ENCODE measurements at places on chromosomes 5 and 9.

DNA sequence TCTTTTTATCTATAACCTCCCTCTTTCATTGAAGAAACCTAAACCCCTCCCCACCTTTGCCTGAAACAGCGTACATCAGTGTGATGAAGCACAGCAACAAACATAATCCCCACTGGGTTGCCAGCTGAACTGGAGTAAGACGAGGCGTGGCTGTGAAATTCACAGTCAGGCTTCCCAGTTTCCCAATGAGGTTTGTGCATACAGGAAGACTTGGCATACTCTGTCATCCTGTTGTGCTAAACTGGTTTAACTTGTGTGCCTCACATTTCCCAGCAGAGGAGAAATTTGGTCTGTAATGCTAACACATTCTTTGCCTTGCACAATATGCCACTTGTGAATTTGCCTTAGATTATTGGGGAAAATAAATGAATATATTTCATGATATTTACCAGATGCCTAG, 121.5 kb downstream of the SV2C start:
- no peaks in the 10 kb centered on the region for H3K4me1 ChIP-seq
- DNase-seq, result no peak
- no peak overlapping the region for H3K27ac ChIP-seq

DNA sequence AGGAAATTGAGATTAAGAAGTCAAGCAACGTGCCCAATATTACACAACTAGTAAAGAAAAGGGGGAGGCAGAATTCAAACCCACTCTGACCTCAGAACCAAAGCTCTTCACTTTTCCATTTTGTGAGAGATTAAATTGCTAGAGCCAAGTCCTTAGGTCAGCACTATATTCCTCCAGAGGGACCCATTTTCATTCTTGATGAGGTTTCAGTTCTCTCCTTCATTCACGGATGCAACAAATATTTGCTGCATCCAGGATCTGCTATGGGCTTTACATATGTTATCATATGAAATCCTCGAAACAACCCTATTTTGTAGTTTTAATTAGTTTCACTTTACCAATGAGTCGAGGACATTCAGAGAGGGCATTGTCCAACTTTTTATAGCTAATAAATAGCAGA, 239.2 kb downstream of the EFNA5 start:
- H3K27ac ChIP-seq, result peak overlapping the region; percentile 25
- no peak for DNase-seq
- H3K4me1 ChIP-seq, result peaks cover 21% of the 10 kb centered on the region
- no peaks in the 10 kb centered on the region for H3K36me3 ChIP-seq
- H3K27me3 ChIP-seq, result no peaks in the 10 kb centered on the region

- no peak overlapping the region for H3K27ac ChIP-seq
- no peaks in the 10 kb centered on the region for H3K36me3 ChIP-seq
- DNase-seq, result peak; percentile 78
- H3K4me1 ChIP-seq, result peaks cover 27% of the 10 kb centered on the region
These were observed 308.9 kb upstream of the MPDZ start for GRCh38 chr9:13588151-13589033.

- H3K36me3 ChIP-seq, result no peaks in the 10 kb centered on the region
- no peak overlapping the region for H3K4me3 ChIP-seq
- peaks cover 20% of the 10 kb centered on the region for H3K4me1 ChIP-seq
These were observed 59.4 kb downstream of the ANKH start for GRCh38 chr5:14812166-14812565.

DNA sequence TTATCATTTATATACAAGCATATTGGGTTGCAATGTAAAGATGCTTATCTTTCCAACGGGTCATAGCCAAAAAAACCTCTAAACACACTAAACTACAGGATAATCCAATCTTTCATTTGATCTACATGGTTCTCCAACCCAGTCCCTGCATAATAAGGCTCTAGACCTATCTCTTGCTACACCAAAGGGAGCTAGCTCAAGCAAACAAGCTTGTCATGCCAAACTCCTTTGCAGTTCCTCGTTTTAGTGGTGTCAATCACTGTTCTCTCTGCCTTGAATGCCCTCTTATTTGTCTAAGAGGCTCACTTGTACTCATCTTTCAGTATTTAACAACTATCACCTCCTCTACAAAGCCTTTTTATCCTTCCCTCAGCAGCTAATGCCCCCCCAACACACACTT, 5.6 kb downstream of the HOMER1 start:
- H3K27ac ChIP-seq, result no peak overlapping the region
- no peaks in the 10 kb centered on the region for H3K36me3 ChIP-seq
- peaks cover 22% of the 10 kb centered on the region for H3K4me1 ChIP-seq
- H3K4me3 ChIP-seq, result no peak overlapping the region
- H3K27me3 ChIP-seq, result peaks cover 2% of the 10 kb centered on the region

GRCh38 chr5:147697380-147697779, 85.1 kb downstream of the JAKMIP2 start:
- H3K27me3 ChIP-seq, result peaks cover 2% of the 10 kb centered on the region
- DNase-seq, result no peak
- no peak overlapping the region for H3K4me3 ChIP-seq
- H3K27ac ChIP-seq, result no peak overlapping the region
- H3K36me3 ChIP-seq, result no peaks in the 10 kb centered on the region

DNA sequence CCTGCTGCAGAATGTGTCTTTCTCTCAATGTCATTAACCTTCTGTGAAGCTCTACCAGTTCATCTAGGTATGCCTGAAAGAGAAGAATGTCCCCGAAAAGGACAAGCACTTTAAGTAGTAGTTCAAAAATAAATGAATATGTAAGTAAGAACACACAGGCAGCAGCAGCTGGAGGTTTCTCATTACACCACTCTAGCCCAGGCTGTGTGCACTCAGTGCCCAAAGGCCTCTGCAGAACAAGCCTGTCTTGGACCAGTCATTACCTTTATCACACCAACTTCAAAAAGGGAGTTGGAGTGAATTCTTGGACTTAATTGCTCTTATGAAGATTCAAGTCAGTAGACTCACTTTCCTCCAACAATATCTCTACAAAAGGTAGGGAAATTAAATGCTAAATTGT, 268.8 kb downstream of the MLLT3 start:
- no peak for DNase-seq
- H3K4me1 ChIP-seq, result peaks cover 19% of the 10 kb centered on the region
- no peak overlapping the region for H3K4me3 ChIP-seq
- no peaks in the 10 kb centered on the region for H3K36me3 ChIP-seq

DNA sequence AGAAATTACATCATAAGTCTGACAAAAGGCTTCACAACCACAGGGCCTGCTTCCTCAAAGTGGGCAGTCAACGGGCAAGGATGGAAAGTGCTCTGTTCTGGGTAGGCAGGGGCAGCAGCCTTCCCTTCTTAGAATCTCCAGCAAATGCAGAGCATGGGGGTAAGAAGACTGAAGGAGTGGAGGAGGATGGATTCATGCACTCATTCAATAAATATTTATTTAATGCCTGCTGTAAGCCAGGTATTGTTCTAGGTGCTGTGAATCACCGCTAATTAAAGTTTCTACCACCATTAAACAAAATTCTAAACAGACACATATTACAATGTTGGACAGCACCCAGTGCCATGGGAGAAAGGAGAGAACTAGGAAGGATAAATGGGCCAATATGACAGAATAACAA, 195.6 kb downstream of the ELAVL2 start:
- H3K36me3 ChIP-seq, result no peaks in the 10 kb centered on the region
- no peaks in the 10 kb centered on the region for H3K4me1 ChIP-seq
- H3K27ac ChIP-seq, result no peak overlapping the region

DNA sequence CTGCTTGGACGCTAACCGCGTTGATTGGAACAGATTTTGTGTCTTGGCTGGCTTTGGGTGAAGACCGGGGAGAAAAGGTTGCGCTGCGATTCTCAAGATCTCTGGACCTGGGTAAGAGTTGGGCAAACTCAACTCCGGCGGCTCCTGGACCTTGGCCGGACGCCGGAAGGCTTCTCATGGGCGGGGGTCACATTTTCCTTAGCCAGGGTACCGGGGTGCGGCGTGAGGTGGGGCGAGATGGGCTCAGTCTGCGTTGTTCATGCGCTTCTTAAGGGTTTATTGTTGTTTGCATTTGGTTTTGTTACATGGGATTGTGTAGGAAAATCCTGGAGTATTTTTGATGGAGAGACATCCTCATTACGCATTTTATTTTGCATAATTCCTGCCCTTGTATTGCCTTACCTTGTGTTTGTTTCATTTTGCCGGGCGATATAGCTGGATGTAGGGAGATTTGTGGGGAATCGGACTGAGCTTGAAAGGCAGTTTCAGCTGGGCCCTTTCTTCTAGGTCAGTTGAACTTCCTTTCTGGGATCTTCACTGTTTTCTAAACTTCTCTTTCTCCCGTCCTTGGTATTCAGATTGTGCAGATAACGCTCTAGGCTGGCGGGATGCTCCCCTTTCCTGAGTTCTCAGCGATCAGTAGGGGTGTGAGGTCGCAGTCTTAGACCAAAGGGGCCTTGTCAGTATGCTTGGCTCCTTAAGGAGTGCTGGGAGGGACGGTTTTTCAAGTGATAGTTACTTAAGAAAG, 524 bp downstream of the MEGF10 start:
- no peak overlapping the region for H3K27ac ChIP-seq
- H3K27me3 ChIP-seq, result peaks cover 22% of the 10 kb centered on the region
- peak overlapping the region; percentile 46 for H3K4me3 ChIP-seq
- H3K4me1 ChIP-seq, result peaks cover 24% of the 10 kb centered on the region
- DNase-seq, result no peak

- no peak overlapping the region for H3K4me3 ChIP-seq
- H3K36me3 ChIP-seq, result no peaks in the 10 kb centered on the region
- H3K27me3 ChIP-seq, result no peaks in the 10 kb centered on the region
- peaks cover 7% of the 10 kb centered on the region for H3K4me1 ChIP-seq
- DNase-seq, result no peak
- no peak overlapping the region for H3K27ac ChIP-seq
These were observed 139.7 kb downstream of the TLE1 start for GRCh38 chr9:81549500-81550206.

- no peak overlapping the region for H3K27ac ChIP-seq
- H3K36me3 ChIP-seq, result no peaks in the 10 kb centered on the region
- no peak for DNase-seq
- no peak overlapping the region for H3K4me3 ChIP-seq
These were observed 39.9 kb downstream of the COL15A1 start for GRCh38 chr9:98983295-98984268.

DNA sequence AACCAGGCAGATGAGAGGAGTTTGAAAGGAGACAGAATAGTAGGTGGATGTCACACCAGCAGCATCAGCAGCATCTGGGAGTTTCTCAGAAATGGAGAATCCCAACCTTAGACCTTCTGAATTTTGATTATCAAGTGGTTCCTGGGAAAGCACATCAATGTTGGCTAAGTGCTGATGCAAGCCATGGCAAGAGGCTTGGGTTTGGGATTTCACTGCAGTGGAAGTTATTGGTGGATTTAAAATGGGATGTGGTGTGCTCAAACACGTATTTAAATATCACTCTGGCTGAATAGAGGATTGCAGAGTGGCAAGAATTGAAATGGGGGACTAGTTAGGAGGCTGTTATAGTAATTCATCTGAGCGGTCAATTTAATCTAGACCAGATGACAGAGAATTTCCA, 387.8 kb upstream of the WWC1 start:
- H3K36me3 ChIP-seq, result no peaks in the 10 kb centered on the region
- no peak for DNase-seq
- no peak overlapping the region for H3K27ac ChIP-seq
- no peaks in the 10 kb centered on the region for H3K4me1 ChIP-seq
- H3K27me3 ChIP-seq, result no peaks in the 10 kb centered on the region
- no peak overlapping the region for H3K4me3 ChIP-seq

DNA sequence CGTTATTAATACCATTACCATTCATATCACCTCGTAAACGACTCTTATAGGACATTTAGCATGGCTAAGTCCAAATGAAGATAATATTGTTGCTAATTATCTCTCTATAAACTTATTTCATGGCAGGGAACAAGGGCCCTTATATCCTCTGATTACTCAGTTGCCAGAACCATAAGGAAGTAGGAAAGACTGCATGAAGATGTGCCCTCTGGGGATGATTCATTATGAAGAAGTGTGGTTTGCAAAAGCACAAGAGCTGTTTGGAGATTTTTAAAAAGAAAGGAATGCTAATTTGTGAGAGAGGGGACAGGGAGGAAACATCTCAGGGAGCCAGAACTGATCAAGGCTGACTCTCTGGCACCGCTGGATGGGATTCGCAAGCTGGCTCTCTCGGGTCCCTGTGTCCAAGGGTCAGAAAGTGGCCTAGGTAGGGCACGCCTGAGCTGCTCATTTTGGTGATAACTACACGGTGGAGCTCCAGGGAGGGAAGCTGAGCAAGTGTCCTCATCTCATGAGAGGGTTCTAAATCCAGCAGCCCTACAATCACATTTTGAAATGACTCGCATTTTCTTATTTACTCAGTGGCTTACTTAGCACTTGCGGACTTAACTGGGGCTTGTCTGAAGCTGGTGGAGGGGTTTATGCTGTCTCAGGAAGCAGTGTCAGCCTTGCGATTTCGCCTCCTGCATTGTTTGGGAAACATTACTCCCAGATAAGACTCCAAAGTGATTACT, 136.8 kb downstream of the C5orf15 start:
- no peak overlapping the region for H3K4me3 ChIP-seq
- no peaks in the 10 kb centered on the region for H3K36me3 ChIP-seq
- no peaks in the 10 kb centered on the region for H3K27me3 ChIP-seq
- H3K27ac ChIP-seq, result peak overlapping the region; percentile 83
- DNase-seq, result peak; percentile 92
- H3K4me1 ChIP-seq, result peaks cover 23% of the 10 kb centered on the region

GRCh38 chr5:66967102-66967501, 229.5 kb downstream of the CD180 start:
- H3K36me3 ChIP-seq, result no peaks in the 10 kb centered on the region
- H3K4me3 ChIP-seq, result no peak overlapping the region
- no peaks in the 10 kb centered on the region for H3K27me3 ChIP-seq
- no peak for DNase-seq
- no peak overlapping the region for H3K27ac ChIP-seq

- H3K27ac ChIP-seq, result no peak overlapping the region
- no peak overlapping the region for H3K4me3 ChIP-seq
- no peak for DNase-seq
- no peaks in the 10 kb centered on the region for H3K27me3 ChIP-seq
These were observed 46.8 kb downstream of the FREM1 start for GRCh38 chr9:14863402-14863801.

GRCh38 chr5:73709536-73710129, 83.6 kb downstream of the ARHGEF28 start:
- no peaks in the 10 kb centered on the region for H3K27me3 ChIP-seq
- peak; percentile 46 for DNase-seq
- H3K27ac ChIP-seq, result no peak overlapping the region

- no peak overlapping the region for H3K4me3 ChIP-seq
- no peaks in the 10 kb centered on the region for H3K4me1 ChIP-seq
- no peak for DNase-seq
These were observed 46.9 kb downstream of the RASGRF2 start for GRCh38 chr5:81006947-81007636.

DNA sequence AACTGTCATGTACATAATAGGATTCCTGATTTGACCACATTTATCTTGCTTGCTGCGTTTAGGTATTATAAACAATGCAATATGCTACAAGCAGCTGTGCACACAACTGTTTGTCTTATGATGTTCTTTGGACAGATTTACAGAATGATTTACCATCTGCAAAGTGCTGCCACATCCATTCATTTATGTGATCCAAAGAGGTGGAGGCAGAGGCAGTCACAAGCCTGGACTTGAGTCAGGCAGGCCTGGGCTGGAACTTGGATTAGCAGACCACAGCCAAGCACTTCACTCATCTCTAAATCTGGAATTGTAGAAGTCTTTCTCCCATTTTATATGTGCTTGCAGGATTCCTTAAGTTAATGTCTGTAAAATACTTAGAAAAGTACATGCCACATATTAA, 149.0 kb downstream of the INSYN2B start:
- no peaks in the 10 kb centered on the region for H3K4me1 ChIP-seq
- no peak overlapping the region for H3K4me3 ChIP-seq
- H3K27me3 ChIP-seq, result no peaks in the 10 kb centered on the region
- no peak for DNase-seq
- H3K27ac ChIP-seq, result no peak overlapping the region

Data from endothelial cell of umbilical vein (primary cell).